ENCODE measurements at places on chromosomes 5 and 9. TPM values are rescaled to one million over a fixed set of nuclear protein-coding genes. Genes with fewer than 3 reads are reported as not detected.

DNA sequence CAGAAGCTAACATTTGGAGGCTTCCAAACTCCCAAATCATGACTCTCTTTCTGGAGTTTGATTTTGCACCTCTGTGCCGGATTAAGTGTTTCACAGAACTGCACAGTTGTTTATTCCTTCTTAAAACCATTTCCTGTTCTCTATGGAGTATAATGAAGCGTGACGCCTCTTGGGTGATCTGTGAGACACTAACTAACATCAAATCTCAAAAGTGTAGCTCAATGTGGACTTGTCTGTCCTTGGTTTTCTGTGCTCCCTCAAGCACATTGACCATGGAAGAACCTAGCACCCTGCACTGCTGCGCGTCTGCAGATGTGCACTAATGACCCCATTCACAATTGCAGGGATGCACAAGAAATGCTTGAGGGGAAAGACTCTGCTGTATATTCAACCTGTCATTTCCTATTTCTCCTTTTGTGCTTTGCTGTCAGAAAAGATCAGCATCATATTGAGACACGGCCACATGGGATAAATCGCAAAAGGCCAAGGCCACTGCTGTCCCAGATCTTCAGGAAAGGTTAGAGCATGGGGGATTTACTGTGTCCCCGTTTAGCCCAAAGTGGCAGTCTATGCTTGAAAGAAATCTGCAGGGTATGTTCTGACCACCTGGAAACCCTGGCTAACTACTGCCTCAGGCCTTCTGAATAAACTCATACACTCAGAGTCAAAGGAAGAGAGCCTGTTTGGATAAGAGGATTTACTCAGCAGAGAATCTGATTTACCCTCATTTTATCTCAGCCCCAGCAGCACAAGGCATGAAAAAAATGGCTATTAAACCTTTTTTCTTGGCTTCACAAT, 109.6 kb downstream of the BAAT start:
- DNase-seq, result no peak

DNA sequence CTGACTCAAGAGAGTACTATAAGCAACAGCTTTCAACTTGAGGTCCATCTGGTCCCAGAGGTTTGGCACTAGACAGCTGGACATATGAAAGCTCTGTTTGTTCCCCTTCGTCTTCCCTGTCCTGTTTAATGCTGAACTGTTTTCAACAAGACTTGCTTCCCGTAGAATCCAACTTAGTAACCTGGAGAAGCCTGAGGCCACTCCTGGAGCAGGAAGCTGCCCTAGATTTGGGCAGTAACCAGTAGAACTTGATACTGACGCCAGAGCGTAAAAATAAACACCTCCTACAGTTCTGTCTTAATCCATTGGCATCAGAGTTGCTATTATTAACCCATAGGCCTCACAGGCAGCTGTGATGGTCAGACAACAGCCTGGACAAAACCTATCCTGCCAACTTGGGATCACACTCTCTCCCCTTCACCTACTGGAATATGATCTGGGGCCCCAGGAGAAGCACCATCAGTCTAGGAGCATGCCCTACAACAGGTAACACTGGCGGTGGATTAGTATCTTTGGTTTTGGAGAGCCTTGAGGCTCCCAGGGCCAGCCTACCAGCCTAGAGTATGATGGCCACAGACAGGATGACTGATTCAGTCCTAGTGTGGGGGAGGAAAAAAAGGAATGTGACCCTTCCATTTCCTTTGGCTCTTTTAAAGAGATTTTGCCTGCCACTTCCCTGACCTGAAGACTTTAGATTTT, 29.2 kb downstream of the RUSC2 start:
- DNase-seq, result peak; percentile 13

ECM2 gene
- 2.3 TPM for polyA plus RNA-seq

TAF11L9 gene
- polyA plus RNA-seq, result not detected

SLC36A3 gene
- polyA plus RNA-seq, result not detected
